ENCODE measurements at places on chromosomes 7 and 10.

GRCh38 chr7:108629651-108630400 lies 60.2 kb downstream of the DNAJB9 start:
- DNase-seq = peak; percentile 6

GRCh38 chr7:83055197-83055596 lies 107.5 kb downstream of the PCLO start:
- DNase-seq = no peak

- DNase-seq = no peak
Observed at GRCh38 chr7:35007768-35008167, 29.5 kb downstream of the DPY19L1 start.

DNA sequence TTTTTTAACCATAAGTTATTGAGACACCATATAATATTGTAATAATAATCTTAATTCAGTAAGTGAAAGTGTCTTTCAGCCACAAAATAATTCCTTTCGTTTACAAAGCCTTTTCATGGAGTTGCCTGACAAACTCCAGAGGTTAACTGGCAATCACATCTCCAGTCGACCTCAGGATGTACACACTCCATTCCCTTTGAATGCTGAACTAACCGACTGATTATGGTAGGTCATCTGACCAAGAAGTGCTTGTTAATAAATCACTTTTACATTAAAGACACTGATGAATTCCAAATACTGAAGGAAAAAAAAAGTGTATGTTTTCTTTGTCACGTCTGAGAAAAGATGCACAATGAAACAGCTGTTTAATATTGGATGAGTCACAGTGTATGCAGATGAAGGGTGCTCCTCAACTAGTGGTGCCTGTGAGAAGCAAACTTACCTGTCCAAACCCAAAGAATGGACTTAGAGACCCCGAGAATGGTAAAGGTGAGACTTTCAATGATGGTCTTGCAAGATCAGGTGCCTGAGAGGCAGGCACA lies 348.1 kb upstream of the VWC2 start:
- no peak for DNase-seq

DNA sequence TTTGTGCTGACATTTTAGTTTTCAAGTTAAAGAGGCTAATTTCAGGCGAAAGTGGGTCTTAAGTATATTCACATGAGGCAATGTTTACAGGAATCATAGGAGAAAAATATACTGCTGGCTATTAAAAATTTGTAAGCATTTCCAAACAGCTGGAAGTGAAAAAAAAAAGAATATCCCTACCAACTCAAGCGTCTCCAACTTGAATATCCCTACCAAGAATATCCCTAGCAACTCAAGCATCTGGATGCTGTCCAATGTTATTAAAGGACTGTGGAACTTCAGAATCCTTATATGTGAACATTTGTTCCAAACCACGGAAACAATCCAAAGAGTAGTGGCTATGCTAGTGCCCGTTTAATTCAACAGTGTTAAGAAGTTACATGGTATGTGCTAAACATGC lies 1303.0 kb downstream of the GATA3 start:
- DNase-seq = no peak

GRCh38 chr10:129958629-129959543 lies 5.2 kb downstream of the EBF3 start:
- DNase-seq = no peak

DNA sequence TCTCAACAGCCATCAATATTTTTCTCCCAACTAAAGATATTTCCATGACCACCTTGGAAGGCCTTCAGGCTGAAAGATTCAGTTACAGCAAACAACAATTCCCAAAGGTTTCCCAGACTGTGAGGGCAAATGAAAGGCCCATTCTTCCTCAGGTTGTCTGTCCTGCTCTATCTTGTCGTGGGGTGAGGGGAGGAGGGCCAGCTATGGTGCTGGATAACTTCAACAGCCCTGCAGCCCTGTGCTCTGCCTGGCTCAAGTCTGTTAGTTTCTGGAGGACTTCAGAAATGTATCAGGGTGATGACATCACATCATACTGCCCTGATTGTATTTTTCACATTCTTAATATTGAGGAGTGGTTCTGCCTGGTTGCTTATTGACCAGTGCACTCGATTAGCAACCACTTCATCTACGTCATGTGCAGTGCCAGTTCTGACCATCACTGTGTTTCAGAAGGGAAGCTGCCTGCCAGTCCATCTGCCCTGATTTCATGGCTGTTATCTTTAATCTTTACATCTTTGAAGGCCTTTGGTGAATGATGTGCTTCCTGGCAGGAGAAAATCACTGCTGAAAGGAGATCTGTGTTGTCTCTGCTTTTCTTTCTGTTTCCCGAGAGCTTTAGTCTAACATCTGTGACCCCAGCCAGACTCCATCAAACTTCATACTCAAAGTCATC lies 135.5 kb downstream of the NRF1 start:
- DNase-seq = no peak

- no peak for DNase-seq
Observed at GRCh38 chr7:146728141-146728540, 611.5 kb downstream of the CNTNAP2 start.

DNA sequence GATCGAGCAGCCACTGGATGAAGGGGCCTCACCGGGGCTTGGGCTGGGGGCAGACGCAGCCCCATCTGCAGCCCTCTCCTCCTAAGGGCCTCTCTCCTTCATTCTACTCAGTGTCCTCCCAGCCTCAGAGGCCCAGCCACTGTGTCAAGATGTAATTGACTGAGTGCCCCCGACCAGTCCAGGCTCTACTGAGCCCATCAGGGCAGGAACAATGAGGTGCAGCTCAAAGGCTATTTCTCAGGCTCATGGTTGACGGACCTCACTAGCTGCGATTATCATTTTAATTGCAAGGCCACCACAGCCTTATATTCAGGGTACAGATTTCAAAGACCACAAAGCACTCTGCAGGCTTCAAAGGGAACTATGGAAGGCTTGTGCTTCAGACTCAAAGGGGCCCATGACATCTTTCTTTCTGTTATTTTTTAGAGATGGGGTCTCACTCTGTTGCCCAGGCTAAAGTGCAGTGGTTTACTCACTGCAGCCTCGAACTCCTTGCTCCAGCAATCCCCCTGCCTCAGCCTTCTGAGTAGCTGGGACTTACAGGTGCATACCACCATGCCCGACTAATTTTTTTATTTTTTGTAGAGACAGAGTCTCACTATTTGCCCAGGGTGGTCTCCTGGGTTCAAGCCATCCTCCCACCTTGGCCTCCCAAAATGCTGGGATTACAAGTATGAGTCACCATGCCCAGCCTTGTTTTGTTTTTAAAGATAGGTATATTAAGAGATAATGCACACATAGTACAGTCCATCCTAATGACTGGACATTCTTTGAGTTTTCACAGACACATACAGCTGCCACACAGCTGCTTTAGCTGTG lies 23.7 kb downstream of the SLC29A3 start:
- DNase-seq = no peak

DNA sequence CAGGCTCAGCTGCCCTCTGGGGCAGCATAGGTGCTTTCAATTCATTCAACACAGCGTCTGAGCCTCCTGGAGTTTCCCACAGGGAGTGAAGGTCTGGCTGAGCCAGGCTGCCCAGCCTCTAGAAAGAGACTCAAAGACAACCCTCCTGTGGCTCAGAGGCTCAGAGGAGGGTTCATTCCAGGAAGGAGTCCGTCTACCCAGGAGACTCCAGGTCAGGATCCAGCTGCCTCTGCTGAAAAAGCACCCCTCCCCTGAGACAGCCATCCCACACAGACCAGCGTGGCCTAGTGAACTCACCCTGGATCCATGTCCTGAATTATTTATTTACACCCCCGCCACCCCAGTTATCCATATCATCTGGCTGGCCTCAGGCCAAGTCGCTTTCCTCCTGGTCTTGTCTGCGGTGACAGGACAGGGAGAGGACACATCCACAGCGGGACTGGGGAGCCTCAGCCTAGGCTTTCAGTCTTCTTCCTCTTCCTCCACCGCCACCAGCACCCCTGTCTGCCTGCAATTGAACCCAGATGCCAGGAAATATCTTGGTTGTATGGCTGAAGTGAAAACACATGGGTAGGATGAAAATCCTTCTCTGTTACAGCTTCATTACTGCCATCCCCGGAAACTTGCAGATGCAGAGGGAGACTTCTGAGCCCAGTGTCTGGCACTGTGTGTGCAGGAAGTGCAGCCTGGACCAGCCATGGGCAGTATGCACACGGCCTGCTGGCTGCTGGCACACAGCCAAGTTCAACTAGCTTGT lies 44.0 kb upstream of the COL13A1 start:
- peak; percentile 41 for DNase-seq

DNA sequence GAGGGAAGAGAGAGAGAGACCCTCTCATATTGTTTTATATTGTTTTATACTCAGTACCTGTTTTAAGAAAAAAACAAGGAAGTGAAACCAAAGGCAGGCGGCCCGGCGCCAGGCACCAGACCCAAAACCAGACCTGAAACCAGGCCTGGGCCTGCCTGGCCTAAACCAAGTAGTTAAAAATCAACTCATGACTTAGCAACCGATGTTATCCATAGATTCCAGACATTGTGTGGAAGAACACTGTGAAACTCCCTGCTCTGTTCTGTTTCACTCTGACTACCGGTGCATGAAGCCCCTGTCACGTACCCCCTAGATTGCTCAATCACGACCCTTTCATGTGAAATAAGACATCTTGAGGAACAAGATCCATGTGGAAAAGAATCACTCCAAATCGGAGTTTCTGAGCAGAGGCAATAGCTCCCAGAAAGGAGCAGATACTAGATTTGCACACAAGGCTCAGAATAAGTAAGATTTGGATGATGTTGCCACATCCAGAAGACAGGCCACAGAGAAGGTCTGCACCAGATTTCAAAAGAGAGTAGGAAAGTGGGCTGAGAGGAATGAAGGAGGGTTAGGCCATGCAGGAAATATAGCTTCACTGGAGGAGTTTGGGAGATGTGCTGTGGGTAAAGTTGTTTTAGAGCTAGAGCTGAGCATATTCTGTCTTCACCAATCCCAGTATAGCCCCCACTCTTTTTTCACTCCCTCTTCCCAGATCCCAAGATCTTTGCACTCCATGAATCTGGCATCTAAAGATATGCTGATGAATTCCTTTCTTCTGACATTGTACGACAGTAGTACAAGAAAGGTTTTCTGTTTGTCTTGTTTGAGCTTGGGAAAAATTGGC lies 8.8 kb upstream of the ZNF248 start:
- no peak for DNase-seq

DNA sequence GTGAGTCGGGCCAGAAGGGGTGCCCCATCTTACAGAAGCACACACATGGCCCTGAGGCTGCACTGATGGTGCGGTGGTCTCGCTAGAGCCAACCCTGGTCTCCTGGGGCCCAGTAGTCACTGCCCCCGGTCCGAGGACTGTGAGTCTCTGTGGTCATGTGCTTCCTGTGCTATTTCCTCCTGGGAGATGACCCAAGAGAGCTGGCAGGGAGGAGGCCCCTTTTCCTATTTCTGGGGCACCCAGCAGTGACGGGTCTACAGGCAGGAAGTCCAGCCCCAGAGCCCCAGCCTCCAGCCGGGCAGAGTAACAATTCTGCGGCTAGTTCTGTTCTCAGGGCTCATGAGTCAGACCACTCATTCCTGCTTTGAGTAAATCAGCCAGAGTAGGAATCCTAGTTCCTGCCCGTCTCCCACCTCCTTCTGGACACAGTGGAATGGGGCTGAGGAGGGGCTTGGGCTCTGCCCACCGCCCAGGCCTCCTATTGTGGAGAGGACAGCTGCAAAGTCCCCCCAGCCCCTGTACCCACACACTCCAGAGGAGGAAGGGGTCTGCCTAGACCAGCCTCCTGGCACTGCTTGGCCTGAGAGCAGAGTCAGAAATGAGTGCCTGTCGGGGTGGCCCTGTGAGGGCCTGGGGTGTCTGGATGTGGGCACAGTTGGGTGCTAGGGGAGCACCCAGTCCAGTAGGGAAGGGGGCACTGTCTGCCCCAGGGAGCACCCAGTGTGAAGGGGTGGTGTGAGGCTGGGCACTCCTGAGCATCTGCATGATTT lies 80.5 kb upstream of the PPIF start:
- DNase-seq = peak; percentile 93

All from IMR-90 (cell line).